Anterior cingulate cortex (tissue), 58 donors: ENCODE measurements at places on chromosomes 5 and 9.

- DNase-seq, result no peak
Observed at GRCh38 chr5:67879620-67880510, 335.7 kb upstream of the PIK3R1 start.

GRCh38 chr5:126871441-126871840 is 94.5 kb downstream of the LMNB1 start:
- DNase-seq, result no peak

GRCh38 chr5:138872841-138873465 is 2.2 kb downstream of the LRRTM2 start:
- no peak for DNase-seq

DNA sequence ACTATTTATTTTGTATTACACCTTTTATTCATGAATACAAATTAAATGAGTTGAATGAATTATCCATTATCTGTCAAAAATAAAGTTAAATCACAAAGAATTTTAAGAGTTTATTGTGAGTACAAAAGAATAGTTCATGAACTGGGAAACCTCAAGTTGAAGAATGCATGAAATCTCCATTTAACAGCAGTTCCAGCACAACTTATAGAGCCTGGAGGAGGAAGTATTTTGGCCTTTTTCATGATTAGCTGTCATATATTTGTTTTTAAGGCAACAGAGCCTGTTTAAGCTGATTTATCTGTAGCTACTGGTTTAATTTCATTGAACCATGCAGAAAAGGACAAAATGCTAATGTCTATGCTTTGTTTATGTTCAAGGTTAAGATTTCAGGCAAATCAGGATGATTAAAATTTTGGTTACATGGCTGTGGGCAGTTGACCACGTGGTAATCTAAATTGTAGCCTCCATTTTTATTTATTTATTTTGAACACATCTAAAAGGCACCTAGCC is 12.2 kb downstream of the SPINK1 start:
- no peak for DNase-seq

DNA sequence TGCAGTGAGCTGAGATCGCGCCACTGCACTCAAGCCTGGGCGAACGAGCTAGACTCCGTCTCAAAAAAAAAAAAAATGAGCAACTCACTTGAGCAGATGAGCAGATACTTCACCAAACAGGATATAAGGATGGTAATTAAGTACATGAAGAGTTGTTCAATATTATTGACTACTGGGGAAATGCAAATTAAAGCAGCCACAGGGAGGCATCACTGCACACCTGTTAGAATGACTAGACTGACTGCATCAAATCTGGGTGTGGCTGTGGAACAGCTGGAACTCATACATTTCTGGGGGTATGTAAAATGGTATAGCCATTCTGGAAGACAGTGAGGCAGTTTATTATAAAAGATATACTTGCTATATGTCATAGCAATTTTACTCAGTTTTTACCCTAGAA is 93.0 kb downstream of the WNK2 start:
- no peak for DNase-seq

DNA sequence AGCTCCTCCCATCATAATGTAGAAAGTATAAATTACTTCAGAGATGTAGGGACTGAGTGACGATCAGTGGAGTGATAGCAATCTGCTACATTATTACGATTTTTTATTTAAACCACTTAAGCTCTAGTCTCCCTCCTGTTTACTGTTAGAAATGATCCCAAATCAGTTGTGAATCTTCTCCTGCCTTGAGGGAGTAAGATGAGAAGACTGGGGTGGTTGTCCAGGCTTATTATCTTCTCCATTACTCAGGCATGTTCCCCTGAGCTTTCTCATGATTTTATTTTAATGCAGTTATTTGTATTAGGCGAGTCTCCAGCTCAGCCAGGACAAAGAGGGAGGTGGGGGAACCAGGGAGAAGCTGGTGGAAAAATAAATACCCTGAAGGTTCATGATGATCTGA is 48.2 kb upstream of the CTNNA1 start:
- no peak for DNase-seq

GRCh38 chr5:7874639-7875038 is 5.7 kb downstream of the MTRR start:
- DNase-seq, result no peak

DNA sequence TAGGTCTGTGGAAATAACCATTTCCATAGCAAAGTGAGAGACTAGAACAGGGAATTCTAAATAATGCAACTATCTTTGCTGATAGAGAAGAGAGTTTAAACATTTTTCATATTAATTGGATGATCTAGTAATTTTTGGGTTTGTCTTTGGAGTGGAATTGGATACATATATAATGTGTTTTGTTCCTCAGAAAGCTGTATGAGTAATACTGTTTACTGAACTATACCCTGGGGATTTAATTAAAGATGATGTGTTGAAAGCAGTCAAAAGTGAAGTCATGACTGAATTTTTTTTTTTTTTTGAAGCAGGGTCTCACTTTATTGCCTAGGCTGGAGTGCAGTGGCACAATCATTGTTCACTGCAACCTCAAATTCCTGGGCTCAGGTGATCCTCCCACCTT is 17.9 kb downstream of the FER start:
- no peak for DNase-seq

DNA sequence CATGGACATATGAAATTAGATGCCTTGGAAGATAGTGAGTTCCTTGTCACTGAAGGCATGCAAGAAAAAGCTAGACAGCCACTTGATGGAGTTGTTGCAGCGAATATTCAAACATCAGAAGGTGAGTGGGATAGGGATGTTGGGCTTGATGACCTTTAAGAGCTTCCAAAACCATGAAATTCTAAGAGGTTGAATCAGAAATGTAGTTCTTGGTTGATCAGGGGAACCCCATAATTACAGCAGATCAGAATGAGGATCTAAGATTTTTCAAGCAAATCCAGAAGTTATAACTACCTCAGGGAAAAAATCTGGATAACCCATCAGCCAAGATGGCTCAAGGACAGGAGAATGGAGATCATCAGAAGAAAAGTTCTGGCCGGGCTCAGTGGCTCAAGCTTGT is 244.3 kb upstream of the NR4A3 start:
- no peak for DNase-seq

- no peak for DNase-seq
Observed at GRCh38 chr5:96572864-96573512, 89.2 kb upstream of the CAST start.

DNA sequence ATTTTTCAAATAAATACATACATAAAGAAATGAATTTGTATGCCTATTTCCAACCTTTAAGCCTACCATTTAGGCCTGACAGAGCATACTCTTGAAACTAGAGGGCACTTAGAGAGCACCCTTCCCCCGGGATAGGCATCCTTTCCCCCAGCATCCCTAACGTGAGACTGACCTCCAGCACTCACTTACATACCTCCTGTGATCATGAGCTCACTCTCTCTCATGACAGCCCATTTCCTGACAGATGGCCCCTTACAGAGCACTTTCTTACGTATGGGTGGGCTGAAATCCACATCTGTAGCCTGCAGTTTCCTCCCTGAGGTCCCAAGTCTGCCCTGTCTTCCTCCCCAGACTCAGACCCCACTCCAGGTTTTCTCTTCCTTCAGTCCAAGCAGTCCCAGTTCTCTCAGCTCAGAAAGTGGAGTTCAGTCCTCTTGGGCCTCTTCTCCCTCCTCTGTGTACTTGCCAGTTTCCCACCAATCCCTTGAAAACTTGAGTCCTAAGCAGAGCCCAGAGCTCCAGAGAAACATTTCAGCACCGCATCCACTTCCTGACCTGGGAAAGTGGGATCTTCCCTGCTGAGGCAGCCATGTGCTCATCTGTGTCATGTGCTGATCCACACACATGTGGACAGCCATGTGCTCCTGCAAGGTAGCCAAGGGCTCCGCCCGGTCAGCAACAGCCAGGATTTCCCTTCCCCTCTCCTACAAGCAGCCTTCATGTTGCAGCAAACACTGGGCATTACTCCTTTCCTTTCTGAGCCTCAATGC is 2.2 kb upstream of the CDX1 start:
- no peak for DNase-seq

- no peak for DNase-seq
Observed at GRCh38 chr5:42912184-42912798, 100.6 kb upstream of the SELENOP start.

- no peak for DNase-seq
Observed at GRCh38 chr9:137486141-137486490, 27.0 kb upstream of the NSMF start.

GRCh38 chr5:170252720-170253350 is 20.1 kb downstream of the C5orf58 start:
- no peak for DNase-seq

DNA sequence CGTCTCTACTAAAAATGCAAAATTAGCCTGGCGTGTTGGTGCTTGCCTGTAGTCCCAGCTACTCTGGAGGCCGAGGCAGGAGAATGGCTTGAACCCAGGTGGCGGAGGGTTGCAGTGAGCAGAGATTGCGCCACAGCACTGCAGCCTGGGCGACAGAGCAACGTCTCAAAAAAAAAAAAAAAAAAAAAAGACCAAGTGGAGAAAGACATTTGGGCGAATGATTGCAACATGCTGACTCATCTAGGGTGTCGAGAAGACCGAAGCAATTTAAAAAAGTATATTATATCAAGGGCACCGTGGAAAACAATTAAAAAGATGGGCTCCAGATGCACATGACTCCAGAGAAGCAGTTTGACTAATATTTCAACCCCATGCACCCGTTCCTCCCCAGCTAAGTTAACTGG is 9.2 kb downstream of the KLF4 start:
- no peak for DNase-seq

DNA sequence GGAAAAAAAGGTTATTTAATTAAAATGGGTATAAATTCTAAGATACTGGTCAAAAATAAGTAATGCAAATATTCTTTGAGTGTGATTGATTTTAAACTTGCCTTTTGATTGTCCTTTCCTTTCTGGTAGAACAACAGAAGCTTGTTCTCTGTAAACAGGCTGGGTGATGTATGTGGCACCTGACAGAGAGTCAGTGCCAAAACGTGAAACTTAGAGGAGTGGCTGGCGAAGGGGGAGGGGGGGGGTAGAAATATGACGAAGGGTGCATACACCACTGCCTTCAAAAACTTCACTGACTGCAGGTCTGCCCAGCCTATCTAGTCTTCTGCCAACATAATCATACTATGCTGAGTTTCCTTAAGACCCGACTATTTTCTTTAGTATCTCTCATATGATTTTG is 629.8 kb upstream of the SEMA6A start:
- no peak for DNase-seq

DNA sequence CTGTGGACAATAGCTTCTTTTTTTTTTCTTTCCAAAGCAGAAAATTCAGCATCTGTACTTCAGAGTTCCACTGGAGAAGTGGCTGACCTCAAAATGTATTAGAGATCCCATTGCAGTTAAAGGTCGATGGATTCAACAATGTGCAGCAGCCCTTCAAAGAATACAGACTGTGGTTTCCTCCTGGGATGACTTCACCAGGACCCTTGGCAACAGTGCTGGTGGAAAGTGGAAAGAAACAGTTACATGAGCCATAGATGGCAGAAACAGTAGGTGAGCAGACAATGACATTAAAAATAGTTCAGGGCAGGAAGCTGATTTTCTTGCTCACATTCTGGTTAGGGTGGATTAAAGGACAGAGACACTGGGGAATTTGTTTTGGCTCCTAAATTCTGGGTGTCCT is 62.4 kb downstream of the SLC28A3 start:
- no peak for DNase-seq

DNA sequence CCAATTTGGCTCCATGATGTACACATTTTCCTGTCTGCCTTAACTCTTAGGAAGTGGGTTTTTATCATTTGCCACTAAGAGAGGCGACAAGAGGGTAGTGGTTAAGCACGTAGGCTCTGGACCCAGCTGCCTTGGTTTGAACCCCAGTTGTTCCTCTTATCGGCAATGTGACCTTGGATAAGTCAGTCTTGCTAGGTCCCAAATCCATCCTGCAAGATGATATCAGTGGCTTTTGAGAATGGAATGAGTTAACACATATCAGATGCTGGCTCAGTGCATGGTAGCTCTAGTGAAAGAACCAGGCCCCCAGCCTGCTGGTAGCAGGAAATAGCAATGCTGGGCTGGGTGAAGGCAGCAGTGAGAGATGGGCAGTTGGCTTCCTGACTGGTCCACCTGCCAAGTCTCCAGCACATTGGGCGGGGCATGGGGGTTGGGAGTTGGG is 72.5 kb downstream of the STK10 start:
- no peak for DNase-seq

DNA sequence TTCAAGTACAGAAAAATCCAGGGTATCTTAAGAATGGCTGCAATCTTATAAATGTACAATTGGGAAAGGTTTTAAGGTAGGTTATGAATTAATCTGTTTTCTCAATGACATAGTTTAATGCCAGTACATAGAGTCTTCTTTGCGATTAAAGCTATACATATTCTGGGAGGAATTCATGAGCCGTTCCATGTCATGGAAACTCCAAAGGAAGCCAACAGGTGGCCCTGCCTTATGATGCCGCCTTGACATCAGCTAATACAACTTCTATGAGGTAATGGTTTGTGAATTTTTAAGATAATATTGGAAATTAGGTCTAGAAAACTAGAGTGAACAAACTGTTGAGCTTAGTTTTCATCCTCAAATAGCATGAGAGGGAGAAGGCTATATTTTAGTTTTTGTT is 713.4 kb downstream of the EFNA5 start:
- DNase-seq, result no peak

DNA sequence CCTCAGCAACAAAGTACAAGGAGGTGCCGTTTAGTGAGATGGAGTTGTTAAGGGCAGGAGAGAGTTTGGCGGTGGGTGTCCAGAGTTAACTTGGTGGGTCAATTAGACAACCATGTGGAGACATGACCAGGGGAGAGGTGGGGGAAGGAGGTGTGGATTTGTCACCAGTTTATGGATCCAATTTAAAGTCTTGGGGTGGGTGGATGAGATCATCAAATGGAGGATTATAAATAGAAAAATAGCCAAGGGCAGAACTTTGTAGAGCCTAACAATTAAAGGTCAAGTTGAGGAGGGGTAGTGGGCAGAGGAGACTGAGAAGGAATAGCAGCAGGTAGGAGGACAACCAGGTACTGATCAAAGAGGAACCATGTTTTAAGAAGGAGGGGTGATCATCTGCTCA is 108.7 kb upstream of the IL12B start:
- DNase-seq, result no peak

GRCh38 chr9:132241483-132241839 is 79.6 kb downstream of the NTNG2 start:
- no peak for DNase-seq

GRCh38 chr5:135913713-135914626 is 18.3 kb upstream of the IL9 start:
- no peak for DNase-seq

GRCh38 chr5:177473443-177474001 is at the start of gene DBN1:
Gene DBN1 (minus strand): TSS chr5:177473634. CDS start chr5:177473521, 113 bp downstream.
- no peak for DNase-seq

DNA sequence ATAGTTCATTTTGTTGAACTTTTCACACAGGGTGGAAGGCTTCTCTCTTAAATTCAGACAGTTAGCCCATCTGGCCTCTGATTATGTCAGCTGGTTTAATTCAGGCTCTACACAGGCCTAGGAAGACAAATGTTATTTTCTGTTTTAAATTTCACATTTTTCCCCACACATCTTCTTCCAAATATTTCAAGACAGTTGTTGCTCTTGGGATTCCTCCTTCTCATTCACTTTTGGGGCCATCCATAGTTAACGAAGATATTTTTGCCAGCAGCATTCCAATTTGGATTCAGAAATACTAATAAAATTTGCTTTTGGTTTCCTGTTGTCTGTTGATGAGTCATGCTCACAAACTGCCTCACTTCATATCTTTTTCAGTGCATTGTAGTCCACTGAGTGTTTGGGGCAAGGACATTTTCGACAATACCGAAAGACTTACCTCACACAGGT is 475.4 kb downstream of the DMAC1 start:
- no peak for DNase-seq

GRCh38 chr9:137972988-137973470 is 95.4 kb downstream of the CACNA1B start:
- no peak for DNase-seq
